Activated CD4-positive, alpha-beta T cell treated with anti-CD3 and anti-CD28 coated beads for 36 hours (primary cell): ENCODE measurements at places on chromosomes 3 and 15. TPM values are rescaled to one million over a fixed set of nuclear protein-coding genes. Genes with fewer than 3 reads are reported as not detected.
A peak's percentile ranks its signal among the peaks of the same experiment; 100 is the strongest.

DNA sequence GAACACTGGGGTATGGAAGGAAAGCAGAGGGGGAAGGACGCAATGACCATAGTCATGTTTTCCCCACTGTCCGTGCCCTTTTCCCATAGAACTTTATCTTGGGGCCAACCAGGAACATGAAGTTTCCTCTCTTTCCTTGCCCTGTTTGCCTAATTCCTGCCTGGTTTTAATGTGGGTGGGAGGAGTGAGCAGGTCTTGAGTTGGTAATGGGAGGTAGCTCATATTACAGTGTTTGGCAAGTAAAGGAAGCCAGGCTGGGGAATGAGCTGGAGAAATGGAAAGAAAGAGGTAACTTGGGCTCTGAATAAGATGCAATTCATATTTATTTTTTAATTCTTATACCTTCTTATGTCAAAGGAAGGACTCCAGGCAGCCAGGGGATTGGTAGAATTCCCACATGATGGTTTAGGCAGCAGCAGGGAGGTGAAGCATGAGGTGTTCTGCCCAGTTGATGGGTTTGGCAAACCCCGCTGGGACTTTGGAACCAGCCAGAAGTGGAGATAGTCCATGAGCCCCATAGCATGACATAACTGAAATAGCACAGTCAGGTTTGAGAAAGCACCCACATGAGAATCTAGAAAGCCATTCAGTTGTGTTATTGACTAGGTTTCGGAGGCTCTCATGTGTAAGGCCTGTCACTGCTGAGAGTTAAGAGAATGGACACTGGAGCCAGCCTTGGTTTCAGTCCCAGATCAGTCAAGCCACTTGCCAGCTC, 60.0 kb downstream of the CCK start:
- no peak for DNase-seq

GRCh38 chr15:41020829-41021228, 67.6 kb downstream of the CHAC1 start:
- DNase-seq, result no peak

- DNase-seq, result no peak
These were observed 3.3 kb downstream of the NDUFAF3 start for GRCh38 chr3:49025005-49025792.

TRIM71 gene
- total RNA-seq, result 0.04 TPM

GRCh38 chr3:53583161-53583690, 88.8 kb downstream of the CACNA1D start:
- DNase-seq, result no peak

C3orf52 gene
- 9.3 TPM for total RNA-seq

DNA sequence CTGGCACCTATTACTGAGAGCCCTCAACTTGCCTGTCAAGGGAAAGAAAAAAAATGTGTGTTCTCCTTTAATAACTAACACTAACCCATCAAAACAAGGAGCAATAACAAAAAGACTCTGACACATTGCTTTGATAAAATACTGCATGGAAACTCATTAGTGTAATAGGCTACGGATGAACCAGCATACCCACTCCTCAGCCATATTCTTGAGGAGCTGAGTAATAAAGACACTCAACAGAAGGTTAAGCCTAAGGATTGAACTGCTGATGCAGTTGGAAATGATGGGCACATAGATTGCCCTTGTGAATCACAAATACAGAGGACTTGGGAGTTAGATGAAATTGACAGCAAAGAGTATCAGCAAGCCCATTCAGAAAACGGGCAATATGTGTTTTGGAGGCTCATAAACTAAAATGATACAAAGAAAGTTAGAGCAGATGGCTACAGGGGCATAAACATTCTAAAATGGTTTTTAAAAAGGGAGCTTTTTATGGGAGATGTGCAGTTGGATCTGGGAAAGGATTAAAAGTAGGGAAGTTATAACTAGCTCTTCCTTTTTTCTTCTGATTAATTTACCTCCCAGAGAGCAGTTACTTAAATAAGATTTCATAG, 447.6 kb upstream of the IL12A start:
- DNase-seq, result no peak

GRCh38 chr3:168824107-168824506, 728.4 kb upstream of the GOLIM4 start:
- no peak for DNase-seq

KNG1 gene
- not detected for total RNA-seq

DPP8 gene
- 25.8 TPM for total RNA-seq

- no peak for DNase-seq
These were observed 1072.0 kb downstream of the NSUN3 start for GRCh38 chr3:95134693-95135413.

- no peak for DNase-seq
These were observed 187.5 kb downstream of the MEGF11 start for GRCh38 chr15:66066005-66066404.

IGDCC3 gene
- not detected for total RNA-seq

- DNase-seq, result peak; percentile 14
These were observed 17.7 kb upstream of the SNRK start for GRCh38 chr3:43268636-43269035.
